NCI-H2081 treated with DMSO at 0.1 percent for 48 hours (cell line): ENCODE measurements at places on chromosomes 4 and X.

DNA sequence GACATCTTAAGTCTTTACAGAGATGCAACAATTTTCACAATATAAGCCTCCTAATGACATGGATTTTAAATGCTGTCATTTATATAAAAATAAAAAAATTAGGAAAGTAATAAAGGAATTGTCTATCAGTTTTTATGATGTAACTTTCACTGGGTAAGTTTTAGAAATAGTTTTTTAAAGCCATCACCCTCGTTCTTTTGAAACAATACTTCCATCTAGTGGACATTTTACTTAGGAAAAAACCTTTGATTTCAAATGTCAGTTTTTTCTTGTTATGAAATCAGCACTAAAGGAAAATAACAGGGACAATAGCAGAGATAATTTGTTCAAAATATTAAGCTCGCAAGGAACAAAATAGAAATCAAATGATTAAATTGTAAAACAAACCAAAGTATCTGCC is 24.3 kb upstream of the NDNF start:
- peak; percentile 41 for DNase-seq

DNA sequence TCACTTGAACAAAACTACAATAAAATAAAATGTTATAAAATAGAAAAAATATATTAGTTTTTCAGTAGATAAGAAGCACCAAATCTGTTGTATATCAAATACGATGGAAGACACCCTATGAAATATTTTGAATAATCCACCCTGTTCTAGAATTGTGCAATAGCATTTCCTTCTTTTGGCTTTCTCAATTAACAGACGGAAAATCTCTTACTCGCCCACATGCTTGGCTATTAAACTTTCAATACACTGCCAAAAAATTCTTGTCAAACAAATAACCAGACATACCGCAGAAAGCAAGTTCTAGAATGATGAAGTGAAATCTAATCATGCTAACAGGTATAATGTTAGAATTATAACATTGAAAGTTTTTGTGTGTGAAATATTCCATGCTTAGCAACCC is 671.6 kb upstream of the SLIT2 start:
- no peak for DNase-seq

DNA sequence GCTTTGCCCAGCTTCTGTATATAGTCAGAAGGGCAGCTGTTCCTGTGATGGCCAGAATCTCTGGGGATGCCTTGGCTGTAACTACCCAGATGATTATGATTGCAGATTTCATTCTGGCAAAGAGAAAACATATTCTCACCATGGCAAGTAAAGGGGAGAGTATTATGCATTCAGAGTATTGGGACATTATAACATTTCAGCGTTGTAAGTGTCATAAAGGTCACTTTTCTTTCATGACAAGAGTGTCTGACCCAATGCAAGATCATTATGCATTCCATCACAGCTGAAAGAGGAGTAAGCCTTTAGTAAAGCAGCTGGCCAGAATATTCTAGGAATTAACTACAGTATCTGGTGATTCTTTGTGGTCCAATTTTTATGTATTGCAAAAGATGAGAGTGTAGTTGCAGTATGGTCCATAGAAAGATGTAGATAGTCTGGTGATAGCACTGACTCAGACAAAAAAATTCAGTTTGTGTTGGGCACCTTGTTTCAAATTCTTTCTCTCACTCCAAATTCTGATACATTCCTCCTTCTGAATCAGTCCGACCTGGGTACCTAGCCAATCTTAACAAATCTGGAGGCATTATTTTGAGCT is 2366.3 kb downstream of the PCDH7 start:
- DNase-seq: no peak

- DNase-seq: no peak
Observed at GRCh38 chr4:48687313-48688051, 92.6 kb downstream of the FRYL start.

DNA sequence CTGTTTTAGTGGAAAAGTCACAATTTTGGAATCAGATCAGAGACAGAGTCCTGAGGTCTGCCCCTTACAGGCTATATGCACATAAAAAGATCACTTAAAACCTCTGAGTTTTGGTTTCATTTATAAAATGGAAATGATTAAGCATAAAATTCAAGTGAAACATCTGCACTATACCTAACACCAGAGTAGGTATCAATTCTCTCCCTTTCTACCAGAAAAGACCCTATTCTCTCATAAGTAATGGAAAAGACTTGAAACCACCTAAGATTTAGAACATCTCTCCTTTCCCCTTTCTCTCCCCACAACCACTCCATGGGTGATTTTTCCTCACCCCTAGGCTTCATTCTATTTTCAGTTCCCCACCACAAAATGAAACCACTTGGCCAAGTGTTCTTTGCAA is 907 bp downstream of the LHFPL1 start:
- no peak for DNase-seq

DNA sequence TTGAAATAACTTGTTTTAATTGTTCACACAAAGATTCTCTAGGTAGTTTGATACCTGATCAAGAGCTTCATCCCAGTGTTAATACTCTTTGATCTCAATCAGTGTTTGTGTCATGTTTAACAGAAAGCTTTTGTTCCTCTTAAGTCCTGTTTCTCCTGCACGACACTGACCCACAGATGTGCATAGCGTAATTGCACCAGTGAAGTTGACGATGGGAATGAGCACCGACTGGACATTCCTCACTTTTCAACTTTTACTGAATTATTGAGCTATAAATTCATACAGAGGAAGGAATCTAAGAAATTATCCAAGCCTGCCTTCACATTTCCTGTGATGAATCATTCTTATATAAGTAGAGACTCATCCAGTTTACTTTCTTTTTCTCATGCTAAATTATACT is 878.7 kb upstream of the TENM3 start:
- DNase-seq: no peak

DNA sequence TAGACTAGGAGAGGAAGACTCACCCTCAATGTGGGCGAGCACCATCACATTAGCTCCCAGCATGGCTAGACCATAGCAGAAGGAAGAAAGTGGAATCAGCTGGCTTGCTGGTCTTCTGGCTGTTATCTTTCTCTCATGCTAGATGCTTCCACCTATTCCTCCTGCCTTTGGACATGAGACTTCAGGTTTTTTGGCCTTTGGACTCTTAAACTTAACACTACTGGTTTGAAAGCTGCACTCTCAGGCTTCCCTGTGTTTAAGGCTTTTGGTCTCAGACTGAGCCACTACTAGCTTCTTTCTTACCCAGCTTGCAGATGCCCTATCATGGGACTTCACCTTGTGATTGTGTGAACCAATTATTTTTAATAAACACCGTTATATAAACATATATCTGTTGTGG is 39.0 kb upstream of the UGT2B4 start:
- no peak for DNase-seq

DNA sequence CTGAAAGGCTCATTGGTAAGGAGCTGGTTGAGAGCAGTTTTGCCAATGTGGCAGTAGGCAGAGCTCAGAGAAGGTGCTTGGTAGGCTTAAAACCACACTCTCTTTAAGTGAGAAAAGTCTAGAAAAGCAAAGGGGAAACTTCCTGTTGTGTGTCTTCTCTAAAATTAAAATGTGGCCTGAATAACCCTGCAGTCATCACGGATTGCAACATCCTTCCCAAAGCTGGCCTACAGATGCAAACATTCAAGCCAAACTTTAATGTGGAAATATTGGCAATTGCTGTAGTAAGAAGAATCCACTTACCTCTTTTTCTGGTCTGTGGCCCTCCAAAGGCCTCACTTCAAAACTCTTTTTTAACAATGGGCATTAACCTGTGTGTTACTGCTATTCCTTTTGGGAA is 348.5 kb downstream of the OPHN1 start:
- DNase-seq: no peak

GRCh38 chr4:116627545-116627944 is 457.8 kb downstream of the TRAM1L1 start:
- no peak for DNase-seq

- DNase-seq: no peak
Observed at GRCh38 chr4:6395466-6396228, 76.8 kb downstream of the PPP2R2C start.

DNA sequence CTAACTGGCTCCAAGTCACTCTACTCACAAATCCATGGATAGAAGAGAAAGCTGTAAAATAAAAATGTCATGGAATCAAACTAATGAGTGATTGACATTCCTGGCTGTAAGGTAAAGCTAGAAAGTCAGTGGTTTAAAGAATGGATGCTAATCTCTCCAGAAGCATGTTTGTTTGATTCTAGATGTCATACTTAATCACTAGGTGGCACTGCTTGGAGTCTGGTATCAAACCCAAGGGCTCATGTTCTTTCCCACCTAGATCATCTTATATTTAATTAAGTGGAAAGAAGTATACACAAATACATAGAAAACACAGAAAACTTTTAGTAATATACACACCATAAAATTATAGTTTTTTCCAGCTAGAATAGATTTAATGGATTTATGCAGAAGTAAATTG is 2666.6 kb downstream of the PCDH7 start:
- DNase-seq: no peak

GRCh38 chrX:153400146-153401132 is 711 bp downstream of the PNMA6E start:
- no peak for DNase-seq

DNA sequence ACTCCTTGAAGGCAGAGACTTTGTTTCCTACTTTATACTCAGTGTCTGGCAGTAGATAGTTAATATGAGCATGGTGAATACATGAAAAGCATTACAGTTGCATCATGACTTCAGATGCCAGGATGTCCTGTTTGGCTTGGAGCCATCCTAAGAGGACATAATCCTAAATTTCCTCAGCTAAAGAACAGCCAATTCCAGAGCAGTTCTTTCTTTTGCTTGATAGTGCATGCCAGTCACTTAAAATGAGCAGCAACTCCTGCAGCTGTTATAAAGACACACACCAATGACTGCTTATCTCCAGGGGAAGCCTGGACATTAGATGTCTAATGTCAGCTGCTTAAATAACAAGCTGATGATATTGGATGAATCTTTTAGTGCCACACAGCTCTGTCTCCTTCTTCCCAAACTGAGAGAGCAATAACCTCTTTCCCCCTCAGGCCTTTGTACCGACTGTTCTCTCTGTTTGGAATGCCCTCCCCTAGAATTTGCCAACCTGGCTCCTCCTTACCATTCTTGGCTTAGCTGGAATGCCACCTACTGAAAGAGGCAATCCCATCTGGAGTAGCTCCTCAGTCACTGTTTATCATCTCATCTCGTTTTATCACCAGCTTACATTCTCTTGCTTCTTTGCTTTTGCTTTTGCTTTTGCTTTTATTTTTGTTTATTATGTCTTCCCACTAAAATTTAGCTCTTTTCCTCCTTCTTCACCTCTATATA is 100.8 kb upstream of the USP38 start:
- DNase-seq: no peak

GRCh38 chrX:9131066-9131465 is 97.1 kb upstream of the FAM9B start:
- no peak for DNase-seq

- no peak for DNase-seq
Observed at GRCh38 chr4:86948276-86948675, 13.5 kb downstream of the AFF1 start.

DNA sequence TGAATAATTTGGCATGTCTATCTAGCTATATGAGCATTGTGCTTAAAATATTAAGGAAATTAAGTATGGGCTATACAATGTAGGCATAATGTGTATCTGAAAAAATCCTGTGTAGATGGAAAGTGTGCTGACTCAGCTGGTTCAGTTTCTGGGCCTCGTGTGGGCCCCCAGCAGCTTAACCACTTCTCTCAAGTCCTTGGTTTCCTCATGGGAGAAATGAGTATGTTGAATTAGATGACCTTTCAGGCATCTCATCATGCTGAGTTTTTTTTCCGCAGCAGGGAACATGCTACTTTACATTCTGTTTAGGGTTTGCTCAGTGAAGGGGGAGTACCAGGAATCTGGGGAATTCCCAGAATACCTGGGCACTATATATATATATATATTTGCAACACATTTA is 30.5 kb downstream of the RHOH start:
- DNase-seq: no peak

DNA sequence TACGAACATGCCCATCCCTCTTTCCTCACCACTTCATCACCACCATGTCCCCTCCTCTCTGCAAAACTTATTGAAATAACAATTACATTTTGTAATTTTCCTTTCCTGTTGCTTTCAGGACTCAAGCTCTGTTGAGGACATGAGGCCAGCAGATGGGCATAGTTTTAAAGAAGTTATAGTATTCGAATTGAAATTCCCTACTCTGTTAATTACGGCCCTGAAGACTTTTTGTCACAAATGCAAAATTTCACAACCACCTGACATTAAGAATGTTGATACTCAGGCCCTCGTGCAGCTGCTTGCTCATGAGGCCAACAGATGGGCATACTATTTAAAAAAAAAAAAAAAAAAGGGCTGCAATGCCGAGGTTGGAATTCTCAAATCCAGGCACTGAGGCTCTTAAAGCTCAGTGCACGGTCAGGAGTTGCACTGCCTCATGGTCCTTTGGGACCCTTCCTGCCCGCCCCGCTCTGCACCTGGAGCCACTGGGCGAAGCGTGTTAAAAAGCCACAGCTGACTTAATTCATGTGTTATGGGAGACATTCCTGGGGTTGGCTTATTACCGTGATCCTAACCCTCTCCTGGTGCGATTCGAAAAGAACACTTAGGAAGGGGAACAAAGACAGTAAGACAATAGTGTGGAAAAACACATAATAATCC is 34.2 kb upstream of the FAT1 start:
- DNase-seq: no peak

- no peak for DNase-seq
Observed at GRCh38 chrX:150767045-150767395, 73.8 kb downstream of the MTMR1 start.

DNA sequence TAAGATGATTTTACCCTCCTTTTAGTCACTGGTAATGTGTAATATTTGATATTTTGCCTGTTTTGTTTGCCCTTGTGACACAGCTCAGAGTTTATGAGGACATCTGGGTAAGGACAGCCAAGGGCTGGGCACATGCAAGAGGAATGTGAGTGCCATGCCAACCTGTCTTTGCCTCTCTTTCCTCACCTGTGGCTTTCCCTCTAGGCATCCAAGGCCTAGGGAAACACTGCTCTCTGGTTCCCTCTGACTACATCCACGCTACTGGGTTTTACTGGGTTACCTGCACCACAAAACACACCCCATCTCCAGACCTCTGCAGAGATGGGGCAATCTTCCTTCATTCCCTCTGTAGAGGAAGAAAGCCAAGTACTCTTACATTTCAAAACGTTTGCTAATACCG is 7.7 kb downstream of the HPGDS start:
- DNase-seq: no peak

GRCh38 chrX:123846577-123847038 is 13.2 kb upstream of the XIAP start:
- DNase-seq: no peak

GRCh38 chr4:174358829-174359228 is 75.1 kb downstream of the CEP44 start:
- no peak for DNase-seq

- DNase-seq: no peak
Observed at GRCh38 chr4:73864961-73865360, 4.2 kb upstream of the CXCL1 start.

DNA sequence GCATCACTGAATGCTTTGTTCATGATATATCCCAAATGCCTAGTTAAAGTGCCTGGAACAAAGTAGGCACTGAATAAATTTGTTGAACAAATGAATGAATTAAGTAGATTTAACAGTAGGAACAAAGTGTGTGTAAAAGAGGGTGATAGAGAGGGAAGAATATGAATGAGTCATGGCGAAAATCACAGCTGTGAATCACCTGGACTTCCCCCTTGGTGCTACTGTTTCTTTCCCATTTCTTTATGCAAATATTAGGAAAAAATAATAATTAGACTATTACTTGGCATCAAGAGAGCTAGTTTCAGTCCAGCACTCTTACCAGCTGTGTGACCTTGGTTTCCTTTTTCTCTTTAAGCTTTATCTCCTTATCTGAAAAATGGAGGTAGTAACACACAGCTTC is 9.2 kb downstream of the SPIN3 start:
- no peak for DNase-seq

GRCh38 chrX:67328476-67328875 is 215.3 kb upstream of the AR start:
- DNase-seq: no peak
